Esophagus squamous epithelium (tissue), 5 donors: ENCODE measurements at places on chromosomes 11 and 22. TPM values are rescaled to one million over a fixed set of nuclear protein-coding genes. Genes with fewer than 3 reads are reported as not detected.

DNA sequence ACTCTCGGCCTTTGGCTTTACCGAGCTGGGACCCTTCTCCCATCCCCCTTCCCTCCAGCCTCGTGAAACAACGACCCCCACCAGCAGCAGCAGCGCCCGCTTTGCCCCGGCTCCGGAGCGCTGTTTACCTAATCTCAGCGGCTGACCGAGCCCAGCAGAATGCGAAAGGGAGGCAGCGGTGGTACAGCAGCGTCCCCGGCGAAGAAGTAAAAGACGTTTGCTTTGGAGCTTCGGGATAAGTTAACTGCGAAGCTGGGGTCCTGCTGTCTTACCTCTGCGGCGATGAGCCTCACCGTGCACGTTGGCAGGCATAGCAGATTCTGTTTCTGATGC is 2.0 kb upstream of the LARGE1 start:
- H3K36me3 ChIP-seq = no peaks in the 10 kb centered on the region
- peak overlapping the region; percentile 81 for H3K4me3 ChIP-seq
- H3K4me1 ChIP-seq = peaks cover 20% of the 10 kb centered on the region
- H3K27ac ChIP-seq = peak overlapping the region; percentile 70

GRCh38 chr22:17366329-17366728 is 2.9 kb upstream of the CECR2 start:
- H3K36me3 ChIP-seq = no peaks in the 10 kb centered on the region
- peaks cover 13% of the 10 kb centered on the region for H3K27me3 ChIP-seq
- H3K4me3 ChIP-seq = no peak overlapping the region
- H3K4me1 ChIP-seq = peaks cover 28% of the 10 kb centered on the region
- no peak overlapping the region for H3K27ac ChIP-seq
- DNase-seq = no peak

- H3K4me1 ChIP-seq = peaks cover 13% of the 10 kb centered on the region
- no peaks in the 10 kb centered on the region for H3K36me3 ChIP-seq
- no peaks in the 10 kb centered on the region for H3K27me3 ChIP-seq
These were observed 13.6 kb upstream of the BID start for GRCh38 chr22:17787716-17788330.

DNA sequence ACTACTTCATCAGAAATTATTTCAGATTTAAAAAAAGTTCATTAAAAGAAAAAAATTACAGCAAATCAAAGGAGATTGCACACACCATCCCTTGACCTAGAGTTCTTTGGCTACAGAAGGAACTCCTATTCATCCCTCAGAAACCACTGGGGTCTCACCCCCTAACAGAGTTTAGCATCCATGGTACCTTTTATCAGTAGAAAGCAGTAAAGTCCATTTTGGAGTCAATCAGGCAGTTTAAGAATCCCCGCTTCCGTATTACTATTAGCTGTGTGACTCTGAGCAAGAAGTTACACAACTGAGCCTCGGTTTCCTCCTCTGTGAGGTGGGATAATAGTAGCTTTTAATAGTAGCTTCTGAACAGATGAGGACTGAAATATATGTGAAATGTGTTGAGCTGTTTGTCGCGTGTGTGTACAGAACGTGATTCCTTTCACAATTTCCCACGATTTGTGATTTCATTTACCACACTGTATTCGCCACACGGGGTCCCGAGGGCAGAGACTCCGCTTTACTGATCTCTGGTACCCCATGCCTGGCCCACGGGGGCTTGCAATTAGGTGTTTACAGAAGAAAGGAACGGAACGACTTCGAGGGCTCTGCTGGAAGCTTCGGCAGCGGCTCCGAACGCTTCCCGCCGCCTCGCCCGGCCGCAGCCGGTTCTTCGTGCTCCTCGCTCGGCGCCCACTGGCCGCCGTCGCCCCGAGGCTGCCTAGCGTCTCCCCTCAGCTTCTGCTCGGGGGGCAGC is 72.5 kb upstream of the ZBED5 start:
- peaks cover 8% of the 10 kb centered on the region for H3K4me1 ChIP-seq
- no peaks in the 10 kb centered on the region for H3K36me3 ChIP-seq
- H3K27me3 ChIP-seq = no peaks in the 10 kb centered on the region
- peak overlapping the region; percentile 81 for H3K27ac ChIP-seq
- H3K4me3 ChIP-seq = peak overlapping the region; percentile 76

DNA sequence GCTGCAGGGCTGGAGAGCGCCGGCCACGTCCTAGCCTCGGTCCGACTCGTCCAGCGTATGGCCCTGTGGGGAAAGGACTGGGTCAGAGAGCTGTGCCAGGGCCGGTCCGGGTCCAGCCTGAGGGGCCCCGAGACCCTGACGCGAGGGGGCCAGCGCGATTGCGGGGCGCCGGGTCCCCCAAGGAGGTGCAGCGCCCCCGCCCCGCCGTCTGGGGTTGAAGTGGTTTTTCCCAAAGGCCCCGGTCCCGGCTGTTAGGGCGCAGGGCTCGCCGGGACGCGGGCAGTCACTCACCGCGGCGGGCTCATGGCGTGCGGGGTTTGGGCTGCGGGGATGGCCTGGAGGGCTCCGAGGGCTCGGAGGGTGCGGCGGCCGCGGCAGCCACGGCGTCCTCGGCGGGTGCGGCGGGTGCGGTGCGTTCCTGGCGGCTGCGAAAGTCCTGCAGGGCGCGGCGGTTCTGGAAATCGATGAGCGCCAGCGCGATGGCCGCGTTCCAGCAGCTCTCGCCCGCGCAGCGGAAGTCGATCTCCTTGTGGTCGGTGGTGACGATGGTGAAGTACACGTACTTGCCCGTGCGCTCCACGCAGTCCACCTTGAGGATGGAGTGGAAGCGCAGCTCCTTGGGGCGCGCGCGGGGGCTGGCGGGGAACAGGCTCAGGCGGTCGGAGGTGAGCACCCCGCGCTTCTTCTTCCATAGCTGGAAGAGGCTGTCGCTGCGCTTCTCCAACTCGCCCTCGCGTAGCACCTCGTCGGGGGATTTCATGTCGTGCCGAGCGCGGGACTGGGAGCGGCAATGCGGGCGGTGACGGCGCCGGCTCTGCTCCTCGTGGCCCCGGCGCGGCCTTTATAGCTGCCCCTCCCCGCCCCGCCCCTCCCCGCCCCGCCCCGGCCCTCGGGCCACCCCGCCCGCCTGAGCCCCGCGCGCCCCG is at the start of gene PHLDA2:
PHLDA2 (minus strand) TSS at position 816 of the 926 bp plus-strand sequence; CDS start at position 760, 56 bp downstream.
- no peaks in the 10 kb centered on the region for H3K27me3 ChIP-seq
- no peaks in the 10 kb centered on the region for H3K36me3 ChIP-seq
- peak within 1 kb of the TSS; percentile 79 for H3K4me3 ChIP-seq
- H3K4me1 ChIP-seq = peaks cover 38% of the 10 kb centered on the region

- no peaks in the 10 kb centered on the region for H3K36me3 ChIP-seq
- H3K27me3 ChIP-seq = no peaks in the 10 kb centered on the region
- H3K4me3 ChIP-seq = no peak overlapping the region
- no peak for DNase-seq
These were observed 28.6 kb downstream of the LIF start for GRCh38 chr22:30217698-30218560.

DNA sequence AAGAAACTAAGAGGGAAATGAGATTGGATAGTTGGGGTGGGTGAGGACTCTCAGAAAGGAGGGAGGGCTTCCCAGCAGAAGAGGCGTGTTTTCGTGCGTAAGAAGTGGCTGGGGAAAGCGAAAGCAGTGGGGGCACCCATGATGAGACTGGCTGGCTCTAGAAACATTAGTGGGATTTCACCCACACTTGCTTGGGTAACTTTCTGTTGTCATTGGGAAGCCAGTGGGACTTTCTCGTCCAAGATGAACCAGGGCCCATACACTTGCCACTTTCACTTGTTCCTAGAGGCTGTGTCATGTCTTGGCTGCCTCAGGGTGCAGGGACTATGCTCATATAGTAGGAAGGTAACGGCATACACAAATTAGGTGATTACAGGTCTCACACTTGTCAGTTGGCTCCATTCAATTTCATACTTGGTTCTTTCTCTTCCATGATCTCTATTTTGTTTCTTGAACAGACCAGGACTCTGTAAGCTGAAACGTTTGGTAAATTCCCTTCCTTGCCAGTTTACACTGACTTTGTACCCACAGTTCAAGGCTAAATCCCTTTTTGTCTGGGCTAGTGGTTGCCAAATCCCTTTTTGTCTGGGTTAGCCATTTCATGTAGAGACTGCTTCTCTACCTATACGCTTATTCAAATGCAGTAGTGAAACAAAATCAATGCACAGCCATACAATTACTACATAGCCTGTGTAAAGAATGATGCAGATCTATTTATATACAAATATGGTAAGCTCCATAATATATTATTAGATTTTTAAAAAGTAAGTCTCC is 42.0 kb upstream of the CXCR5 start:
- peaks cover 13% of the 10 kb centered on the region for H3K4me1 ChIP-seq
- peak overlapping the region; percentile 11 for H3K27ac ChIP-seq
- H3K36me3 ChIP-seq = no peaks in the 10 kb centered on the region
- H3K4me3 ChIP-seq = no peak overlapping the region
- no peaks in the 10 kb centered on the region for H3K27me3 ChIP-seq

GRCh38 chr22:36028646-36029405 is at the start of gene RBFOX2:
TSS of gene RBFOX2 (minus strand) at chr22:36028824. CDS start at chr22:36028425, 399 bp downstream.
- H3K36me3 ChIP-seq = no peaks in the 10 kb centered on the region
- no peaks in the 10 kb centered on the region for H3K27me3 ChIP-seq
- DNase-seq = peak; percentile 77
- H3K4me1 ChIP-seq = peaks cover 5% of the 10 kb centered on the region
- peak within 1 kb of the TSS; percentile 97 for H3K4me3 ChIP-seq
- peak within 1 kb of the TSS; percentile 96 for H3K27ac ChIP-seq

DNA sequence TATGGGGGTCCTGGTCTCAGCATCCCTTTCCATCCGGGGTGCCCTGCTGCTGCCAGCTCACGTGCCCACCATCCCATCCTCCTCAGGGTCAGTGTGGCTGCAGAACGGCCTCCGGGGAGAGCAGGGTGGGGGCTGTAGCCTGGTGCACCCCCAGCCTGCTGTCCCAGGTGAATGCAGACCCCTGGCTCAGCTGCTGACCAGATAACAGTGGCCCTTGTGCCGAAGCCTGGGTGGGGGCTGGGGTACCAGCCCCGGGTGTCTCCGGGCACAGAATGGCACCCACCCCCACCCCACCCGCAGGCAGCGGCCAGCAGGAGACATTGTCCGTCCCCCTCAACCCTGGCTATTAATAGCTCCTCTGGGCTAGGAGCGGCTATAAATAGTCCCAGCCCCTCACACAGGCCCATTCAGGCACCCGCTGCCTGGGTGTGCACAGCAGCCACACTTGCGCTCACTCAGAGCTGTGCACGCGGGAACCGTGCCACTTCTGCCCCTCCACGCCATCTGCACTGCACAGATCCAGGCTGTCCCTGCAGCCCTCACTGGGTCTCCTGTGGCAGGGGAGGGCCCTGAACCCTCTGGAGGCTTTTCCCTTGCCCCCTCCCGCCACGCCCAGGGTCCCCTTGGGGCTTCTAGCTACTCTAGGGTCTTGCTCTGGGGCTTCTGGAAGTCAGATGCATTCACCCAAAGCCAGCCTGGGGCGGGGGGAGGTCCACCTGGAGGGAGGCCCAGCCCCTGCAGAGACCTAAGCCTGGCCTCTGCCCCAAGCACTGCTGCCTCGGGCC is 18.7 kb downstream of the CRELD2 start:
- H3K36me3 ChIP-seq = no peaks in the 10 kb centered on the region
- no peak for DNase-seq
- H3K4me3 ChIP-seq = no peak overlapping the region
- no peaks in the 10 kb centered on the region for H3K27me3 ChIP-seq

GRCh38 chr11:76067099-76067498 is 139.2 kb downstream of the WNT11 start:
- no peak overlapping the region for H3K27ac ChIP-seq
- DNase-seq = no peak
- no peak overlapping the region for H3K4me3 ChIP-seq
- no peaks in the 10 kb centered on the region for H3K4me1 ChIP-seq

DNA sequence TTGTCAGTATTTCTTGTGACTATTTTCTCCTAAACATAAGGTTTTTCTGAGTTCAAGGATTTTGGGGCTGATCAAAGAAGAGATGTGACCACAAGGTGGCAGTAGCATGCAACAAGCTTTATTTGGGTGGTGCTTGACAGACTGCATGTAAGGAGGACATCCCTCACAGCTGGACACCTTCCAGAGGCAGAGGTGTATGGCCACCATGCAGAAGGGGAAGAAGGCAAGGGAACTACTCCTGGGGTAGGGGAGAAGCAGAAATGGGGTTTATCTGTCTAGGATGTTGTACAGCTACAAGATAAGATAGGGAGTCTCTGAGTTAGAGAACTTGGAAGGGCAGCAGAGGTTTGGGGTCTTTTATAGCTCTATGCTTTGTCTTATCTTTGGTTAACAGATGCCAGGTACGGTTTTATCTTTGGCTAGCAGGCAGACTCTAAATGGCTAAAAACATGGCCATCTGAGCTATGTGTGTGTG is 5.1 kb upstream of the BIRC2 start:
- no peak for DNase-seq
- no peaks in the 10 kb centered on the region for H3K36me3 ChIP-seq
- no peak overlapping the region for H3K27ac ChIP-seq
- H3K27me3 ChIP-seq = no peaks in the 10 kb centered on the region

- peaks cover 19% of the 10 kb centered on the region for H3K4me1 ChIP-seq
- H3K27me3 ChIP-seq = no peaks in the 10 kb centered on the region
- H3K4me3 ChIP-seq = no peak overlapping the region
- H3K27ac ChIP-seq = no peak overlapping the region
These were observed 4.6 kb upstream of the RANGAP1 start for GRCh38 chr22:41290262-41291221.

DNA sequence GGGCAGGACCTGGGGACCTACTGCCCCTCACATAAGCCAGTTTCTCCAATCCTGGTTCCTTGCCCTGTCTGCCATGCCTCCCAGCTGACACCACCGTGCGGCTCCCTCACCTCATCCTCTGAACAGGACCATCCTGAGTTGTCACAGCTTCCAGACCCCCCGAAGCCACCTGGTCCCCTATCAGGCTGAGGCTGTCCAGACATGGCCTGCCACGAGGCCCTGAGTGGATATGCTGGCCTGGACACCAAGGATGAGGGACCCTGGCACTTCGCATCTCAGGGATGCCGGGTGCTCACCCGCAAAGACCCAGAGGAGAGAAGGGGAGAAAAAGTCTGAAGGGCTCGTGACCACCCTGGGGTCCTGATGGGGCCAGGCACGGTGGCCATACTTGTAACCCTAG is 15.8 kb upstream of the CCDC188 start:
- no peaks in the 10 kb centered on the region for H3K27me3 ChIP-seq
- no peaks in the 10 kb centered on the region for H3K4me1 ChIP-seq
- no peak for DNase-seq
- no peak overlapping the region for H3K4me3 ChIP-seq
- no peaks in the 10 kb centered on the region for H3K36me3 ChIP-seq
- no peak overlapping the region for H3K27ac ChIP-seq

- peaks cover 24% of the 10 kb centered on the region for H3K4me1 ChIP-seq
- no peaks in the 10 kb centered on the region for H3K36me3 ChIP-seq
- peak overlapping the region; percentile 93 for H3K27ac ChIP-seq
- H3K27me3 ChIP-seq = no peaks in the 10 kb centered on the region
- H3K4me3 ChIP-seq = no peak overlapping the region
These were observed 28.3 kb upstream of the MALAT1 start for GRCh38 chr11:65470433-65471049.

GRCh38 chr11:88428959-88429358 is 91.4 kb upstream of the CTSC start:
- no peaks in the 10 kb centered on the region for H3K27me3 ChIP-seq
- H3K36me3 ChIP-seq = no peaks in the 10 kb centered on the region
- no peak overlapping the region for H3K4me3 ChIP-seq
- no peak overlapping the region for H3K27ac ChIP-seq
- DNase-seq = no peak

- no peaks in the 10 kb centered on the region for H3K36me3 ChIP-seq
- DNase-seq = no peak
- H3K4me1 ChIP-seq = no peaks in the 10 kb centered on the region
- no peak overlapping the region for H3K4me3 ChIP-seq
- no peak overlapping the region for H3K27ac ChIP-seq
These were observed 538.9 kb upstream of the ANO5 start for GRCh38 chr11:21653951-21654421.

The C11orf87 gene
- total RNA-seq = not detected

The CST6 gene
- 14.9 TPM for total RNA-seq

The NRGN gene
- 0.83 TPM for total RNA-seq

The MMP8 gene
- total RNA-seq = not detected

The KCTD21 gene
- 9.7 TPM for total RNA-seq

The ROBO4 gene
- total RNA-seq = 4.5 TPM

The OSBP2 gene
- 2.3 TPM for total RNA-seq

The FZD4 gene
- total RNA-seq = 9.7 TPM

The NPTXR gene
- 2.3 TPM for total RNA-seq
